Stimulated activated CD4-positive, alpha-beta T cell treated with anti-CD3 and anti-CD28 coated beads, Interleukin-12 subunit alpha, Interleukin-12 subunit beta, amount 100 ng/mL, for 24 hours (primary cell): ENCODE measurements at places on chromosomes 1 and 21.

DNA sequence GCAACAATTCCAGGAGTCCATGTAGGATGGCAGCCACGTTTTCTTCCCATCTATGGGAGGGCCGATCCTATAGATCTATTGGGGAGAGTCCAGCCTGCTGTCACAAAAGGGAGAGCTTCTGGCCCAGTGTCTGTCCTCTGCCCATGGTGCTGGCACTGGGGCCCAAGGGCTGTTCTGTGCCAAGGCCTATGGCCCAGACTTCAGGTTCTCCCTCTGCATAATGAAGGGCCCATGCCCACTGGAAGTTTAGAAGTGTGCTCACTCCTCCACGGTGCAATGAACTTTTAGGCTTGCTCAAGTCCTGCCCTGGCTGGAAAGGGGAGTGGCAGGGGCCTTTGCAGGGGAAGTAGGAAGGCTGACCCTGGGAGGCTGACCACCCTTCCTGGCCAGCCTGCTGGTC lies 44.1 kb upstream of the ATP2B4 start:
- DNase-seq = no peak

DNA sequence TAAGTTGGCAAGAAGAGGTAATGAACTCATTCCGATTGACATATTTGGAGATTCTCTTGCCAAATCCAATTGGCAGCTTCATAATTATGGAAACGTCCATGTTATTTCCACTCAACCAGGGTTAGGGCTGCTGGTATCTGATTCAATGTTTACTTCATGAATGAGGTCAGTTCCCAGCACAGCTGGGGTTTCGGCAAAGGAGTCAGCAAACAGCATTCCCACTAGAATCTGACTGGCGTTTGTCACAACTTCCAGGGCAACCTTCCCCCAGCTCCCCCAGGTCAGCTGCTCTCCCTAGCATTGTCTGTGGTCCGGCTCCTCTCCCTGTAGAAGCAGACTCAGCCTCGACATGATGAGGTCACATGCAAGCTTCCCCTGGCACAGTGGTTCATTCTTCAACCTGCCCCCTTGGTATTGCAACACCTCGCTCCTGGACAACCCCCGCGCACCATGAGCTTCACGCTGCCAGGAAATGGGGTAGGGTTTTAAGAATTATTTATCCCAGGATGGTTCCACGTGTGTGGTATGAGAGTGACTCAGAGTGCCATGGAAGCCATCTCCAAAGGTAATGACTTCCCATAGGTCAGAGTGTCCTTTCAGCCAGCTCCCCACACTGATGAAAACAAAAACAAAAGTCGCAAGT lies 100.7 kb upstream of the SLC25A33 start:
- no peak for DNase-seq

DNA sequence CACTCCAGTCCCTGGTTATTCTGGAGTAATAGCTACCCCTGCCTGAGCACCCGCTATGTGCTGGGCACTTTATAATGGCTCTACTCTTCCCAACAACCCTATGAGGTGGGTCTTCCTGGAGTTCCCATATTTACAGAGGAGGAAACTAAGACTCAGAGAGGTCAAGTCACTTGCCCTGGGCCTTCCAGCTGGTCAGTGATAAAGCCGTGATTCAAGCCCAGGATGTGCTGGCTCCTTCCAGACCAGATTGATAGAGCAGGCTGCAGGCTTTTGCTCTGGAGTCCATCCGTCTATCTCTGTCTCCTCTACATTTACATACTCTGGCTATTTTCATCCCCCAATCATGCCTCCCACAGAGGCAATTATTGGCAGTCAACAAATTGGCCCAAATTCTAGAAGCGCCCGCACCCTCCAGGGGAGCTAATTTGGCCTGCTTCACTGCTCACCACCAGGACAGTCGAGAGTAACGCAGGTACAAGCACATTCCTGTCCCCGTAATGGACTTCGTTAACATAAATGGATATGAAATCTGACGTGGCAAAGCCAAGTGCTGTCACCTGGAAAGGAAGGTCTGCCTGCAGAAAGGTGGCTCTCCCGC lies 39.8 kb upstream of the SELENON start:
- DNase-seq = no peak

DNA sequence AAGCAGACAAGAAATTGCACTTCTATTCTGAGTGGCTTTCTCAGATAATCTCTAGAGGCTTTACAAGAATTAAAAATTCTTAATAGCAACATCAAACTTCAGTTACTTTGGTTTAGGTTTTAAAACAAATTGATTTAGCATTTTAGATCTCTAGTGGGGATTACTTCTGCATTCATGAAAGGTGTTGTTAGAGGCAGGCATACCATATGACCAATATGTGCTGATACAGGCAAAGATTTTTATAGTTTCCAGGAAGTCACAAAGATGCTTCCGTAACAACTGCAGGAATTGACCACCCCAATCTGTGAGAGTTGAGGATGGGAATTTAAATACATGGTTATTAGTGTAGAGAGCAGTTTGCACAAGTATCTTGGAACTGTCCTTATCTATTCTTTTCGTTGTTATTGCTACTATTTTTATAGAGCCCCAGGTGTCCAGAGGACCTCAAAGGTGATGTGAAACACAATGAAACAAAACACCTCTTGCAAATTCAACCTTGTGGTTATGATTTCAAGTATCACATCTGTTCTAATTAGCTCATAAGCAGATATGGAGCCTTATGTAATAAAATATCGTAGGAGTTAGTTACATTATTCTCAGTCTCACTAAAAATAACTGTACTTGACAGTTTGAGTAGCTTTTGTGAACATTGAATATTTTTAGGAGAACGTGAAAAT lies 512.7 kb upstream of the ADGRL4 start:
- no peak for DNase-seq

- no peak for DNase-seq
Measured at GRCh38 chr1:225926551-225927113, 2.6 kb upstream of the PYCR2 start.

DNA sequence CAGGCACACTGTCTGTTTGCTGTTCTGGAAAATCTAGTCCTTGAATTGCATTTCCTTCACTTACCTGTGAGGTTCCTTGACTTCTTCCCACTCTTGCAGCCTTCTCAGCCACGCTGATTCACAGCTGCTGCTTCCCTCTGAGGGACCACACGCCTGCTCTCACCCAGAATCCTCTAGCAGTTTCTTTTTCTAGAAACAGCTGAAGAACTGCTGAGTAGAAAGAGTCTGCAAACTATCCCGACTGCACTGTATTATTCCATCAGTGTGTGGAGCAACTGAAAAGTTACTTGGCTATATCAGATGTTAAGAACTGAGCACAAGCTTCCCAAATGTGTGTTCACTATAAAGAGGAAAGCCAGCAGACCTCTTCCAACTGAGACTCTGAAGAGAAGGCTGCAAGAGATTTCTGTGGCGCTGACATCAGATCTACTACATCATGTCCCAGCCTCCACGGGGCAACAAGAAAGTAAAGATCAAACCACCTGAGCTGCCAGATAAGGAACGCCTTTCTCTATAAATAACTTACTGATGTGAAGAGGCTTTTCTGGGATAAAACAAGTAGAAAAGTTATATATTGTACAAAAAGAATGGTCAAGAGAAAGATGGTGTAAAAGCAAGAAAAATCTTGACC lies 226.6 kb downstream of the RERE start:
- no peak for DNase-seq

- DNase-seq = no peak
Measured at GRCh38 chr1:65845535-65846060, 52.9 kb downstream of the PDE4B start.

GRCh38 chr21:46121286-46122221 lies 23.6 kb downstream of the COL6A2 start:
- no peak for DNase-seq

GRCh38 chr1:11746795-11747487 lies 11.0 kb downstream of the AGTRAP start:
- DNase-seq = no peak

GRCh38 chr21:33196941-33197374 lies 32.8 kb upstream of the IFNAR2 start:
- DNase-seq = peak; percentile 45

- DNase-seq = no peak
Measured at GRCh38 chr1:186143481-186143880, 231.6 kb downstream of the TPR start.

- no peak for DNase-seq
Measured at GRCh38 chr1:98035602-98036002, 114.8 kb upstream of the DPYD start.

GRCh38 chr1:206895325-206895724 lies 1.9 kb upstream of the IL24 start:
- no peak for DNase-seq

DNA sequence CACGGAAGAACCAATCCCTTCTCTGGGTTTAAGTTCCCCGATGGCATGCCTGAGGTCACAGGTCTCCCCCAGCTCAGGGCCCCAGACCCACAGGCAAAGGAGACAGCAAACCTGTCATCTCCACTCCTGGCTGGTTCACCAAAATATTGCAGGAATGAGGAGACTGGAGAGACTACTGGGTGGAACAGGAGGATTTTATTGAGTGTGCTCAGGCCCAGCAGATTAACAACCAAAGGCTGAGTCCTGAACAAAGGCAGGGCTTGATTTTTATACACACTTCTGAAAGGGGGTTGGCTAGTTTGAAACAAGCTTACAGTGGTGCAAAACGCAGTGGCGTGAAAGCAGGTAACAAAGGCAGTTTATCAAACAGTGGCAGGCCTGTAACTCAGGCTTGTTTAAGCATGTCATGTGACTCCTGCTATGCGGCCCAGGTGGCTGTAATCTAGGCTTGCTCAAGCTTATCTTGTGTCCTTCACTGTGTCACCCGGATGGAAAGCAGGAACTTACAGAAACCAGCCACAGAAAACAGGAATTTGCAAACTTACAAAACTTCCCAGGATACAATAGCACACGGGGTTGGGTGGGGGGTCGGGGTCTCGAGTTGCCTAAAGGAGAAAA lies 27.4 kb upstream of the KCNJ15 start:
- no peak for DNase-seq
